Body of pancreas (tissue), 4 donors: ENCODE measurements at places on chromosomes 5 and 9. TPM values are rescaled to one million over a fixed set of nuclear protein-coding genes. Genes with fewer than 3 reads are reported as not detected.

Gene BSPRY
- 27.0 TPM for total RNA-seq

Gene MUSK
- not detected for total RNA-seq

Gene GMCL2
- total RNA-seq = not detected

Gene DBH
- not detected for total RNA-seq

Gene PPP6C
- 13.8 TPM for total RNA-seq

Gene ARSI
- not detected for total RNA-seq

GRCh38 chr5:151772029-151772845 lies 483 bp downstream of the G3BP1 start:
- DNase-seq = peak; percentile 38

DNA sequence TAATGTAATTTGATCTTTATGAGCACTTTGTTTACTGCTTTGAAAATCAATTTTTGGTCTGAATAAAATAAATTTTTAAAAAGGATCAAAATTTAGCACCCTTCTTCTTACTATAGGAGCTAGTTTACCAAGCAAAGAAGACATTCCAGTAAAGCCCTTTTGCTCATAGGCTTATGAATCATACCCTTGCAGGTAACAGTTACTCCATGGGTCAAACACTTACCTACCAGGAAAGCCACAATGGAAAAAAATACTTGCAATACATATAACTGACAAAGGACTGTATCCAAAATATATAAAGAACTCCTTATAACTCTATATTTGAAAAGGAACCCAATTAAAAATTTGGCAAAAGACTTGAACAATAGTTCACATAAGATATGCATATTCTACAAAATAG lies 66.6 kb downstream of the SHOC1 start:
- no peak for DNase-seq

- peak; percentile 86 for DNase-seq
These were observed 32.7 kb upstream of the CDKN2B start for GRCh38 chr9:22041775-22042174.

- DNase-seq = no peak
These were observed 24.1 kb downstream of the BICD2 start for GRCh38 chr9:92740446-92740961.

DNA sequence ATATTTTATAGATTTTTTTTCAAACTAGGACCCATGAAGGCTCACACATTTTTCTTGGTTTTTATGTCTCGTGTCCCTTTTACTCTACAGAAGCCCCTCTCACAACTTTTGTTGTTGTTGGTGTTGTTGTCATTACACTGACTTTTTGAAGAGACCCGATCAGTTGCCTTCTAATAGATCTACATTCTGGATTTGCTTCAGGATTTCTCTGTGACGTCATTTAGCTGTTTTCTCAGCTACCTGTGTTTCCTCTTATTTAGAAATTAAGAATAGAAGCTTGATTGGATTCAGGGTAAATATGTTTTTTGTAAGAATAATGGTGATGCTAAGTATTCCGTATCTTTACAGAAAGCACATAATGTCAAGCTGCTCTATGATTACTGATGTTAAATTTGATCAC lies 213.3 kb upstream of the ZNF462 start:
- DNase-seq = no peak

GRCh38 chr5:178768371-178769260 lies 38.2 kb upstream of the ZNF354A start:
- no peak for DNase-seq

GRCh38 chr9:115267790-115268189 lies 149.8 kb upstream of the TNC start:
- DNase-seq = no peak
